ENCODE measurements at places on chromosomes 12 and 14. TPM values are rescaled to one million over a fixed set of nuclear protein-coding genes. Genes with fewer than 3 reads are reported as not detected.

GRCh38 chr14:65444230-65444629, 31.7 kb downstream of the FUT8 start:
- H3K4me1 ChIP-seq: no peaks in the 10 kb centered on the region
- H3K27ac ChIP-seq: no peak overlapping the region
- H3K27me3 ChIP-seq: no peaks in the 10 kb centered on the region
- H3K36me3 ChIP-seq: no peaks in the 10 kb centered on the region
- no peak overlapping the region for H3K4me3 ChIP-seq

Gene KCNK13
- 0.32 TPM for total RNA-seq

GRCh38 chr12:49869816-49870500, 27.1 kb upstream of the BCDIN3D start:
- H3K4me3 ChIP-seq: no peak overlapping the region
- no peaks in the 10 kb centered on the region for H3K27me3 ChIP-seq
- peaks cover 20% of the 10 kb centered on the region for H3K4me1 ChIP-seq
- no peaks in the 10 kb centered on the region for H3K36me3 ChIP-seq
- H3K27ac ChIP-seq: no peak overlapping the region

DNA sequence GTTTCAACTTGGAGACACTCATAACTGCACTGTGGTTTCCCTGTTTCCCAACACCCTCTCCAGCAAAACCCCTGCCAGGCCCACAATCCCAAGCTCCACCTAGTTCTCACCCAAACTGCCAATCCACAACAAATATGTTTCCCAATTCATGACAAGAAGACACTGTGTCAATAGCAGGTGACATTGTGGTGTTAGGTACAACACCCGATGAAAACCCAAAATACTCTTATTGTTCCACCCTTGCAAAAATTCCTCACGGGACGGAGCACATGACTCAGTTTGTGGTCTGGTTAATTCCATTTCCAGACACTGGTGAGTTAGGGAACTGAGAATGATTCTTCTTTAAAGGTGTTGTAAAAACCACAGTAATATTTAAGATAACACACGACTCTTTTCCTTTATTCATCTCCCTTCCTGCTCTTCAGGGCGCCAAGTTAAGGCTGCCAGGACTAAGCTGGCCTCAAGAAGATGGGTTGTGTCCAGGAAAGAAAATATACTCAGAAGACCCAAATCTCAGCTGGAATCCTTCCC, 735.5 kb downstream of the MED13L start:
- no peak for DNase-seq
- no peak overlapping the region for H3K27ac ChIP-seq
- no peaks in the 10 kb centered on the region for H3K36me3 ChIP-seq
- H3K27me3 ChIP-seq: no peaks in the 10 kb centered on the region

DNA sequence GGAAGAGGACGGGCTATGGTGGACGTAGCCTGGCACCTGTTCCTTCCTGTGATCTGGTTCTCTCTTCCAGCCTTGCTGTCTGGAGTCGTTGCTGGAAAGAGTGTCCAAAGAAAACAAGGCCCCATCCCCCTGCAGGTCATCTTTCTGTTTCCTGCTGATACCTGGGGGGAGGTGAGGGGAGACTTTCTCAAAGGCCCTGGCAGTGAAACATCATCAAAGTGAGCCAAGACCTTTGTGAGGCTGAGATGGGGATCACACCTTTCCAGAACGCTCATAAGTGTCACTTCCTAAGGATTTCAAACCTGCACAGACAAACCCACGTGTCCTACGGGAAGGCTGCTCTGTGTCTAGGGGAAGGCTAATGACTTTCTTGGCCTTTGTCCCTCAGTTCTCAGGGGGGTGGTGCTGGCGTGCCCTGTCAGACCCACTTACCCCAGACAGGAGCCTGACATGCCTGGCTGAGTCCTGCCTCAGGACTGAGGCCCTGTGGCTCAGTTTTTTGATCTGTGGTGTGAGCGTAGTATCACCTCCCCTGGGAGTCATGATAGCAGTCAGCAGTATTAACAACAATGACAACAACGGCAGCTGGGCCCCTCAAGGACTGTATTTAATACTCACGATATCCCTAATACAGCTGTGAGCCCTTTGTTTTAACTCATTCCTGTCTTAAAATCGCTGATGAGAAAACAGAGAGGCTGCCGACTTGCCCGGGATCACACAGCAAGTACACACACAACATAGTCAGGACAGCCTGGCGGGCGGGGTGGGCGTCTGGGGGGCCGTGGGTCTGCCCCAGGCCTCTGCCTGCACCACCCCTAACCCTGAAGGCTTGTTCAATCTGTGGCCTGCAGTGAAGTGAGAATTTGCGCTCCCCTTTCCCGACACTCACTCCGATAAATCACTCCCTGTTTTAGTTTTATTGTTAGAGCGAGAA, 235.2 kb downstream of the SLC41A2 start:
- H3K4me3 ChIP-seq: no peak overlapping the region
- H3K36me3 ChIP-seq: no peaks in the 10 kb centered on the region
- no peaks in the 10 kb centered on the region for H3K27me3 ChIP-seq
- H3K4me1 ChIP-seq: peaks cover 37% of the 10 kb centered on the region
- no peak overlapping the region for H3K27ac ChIP-seq

DNA sequence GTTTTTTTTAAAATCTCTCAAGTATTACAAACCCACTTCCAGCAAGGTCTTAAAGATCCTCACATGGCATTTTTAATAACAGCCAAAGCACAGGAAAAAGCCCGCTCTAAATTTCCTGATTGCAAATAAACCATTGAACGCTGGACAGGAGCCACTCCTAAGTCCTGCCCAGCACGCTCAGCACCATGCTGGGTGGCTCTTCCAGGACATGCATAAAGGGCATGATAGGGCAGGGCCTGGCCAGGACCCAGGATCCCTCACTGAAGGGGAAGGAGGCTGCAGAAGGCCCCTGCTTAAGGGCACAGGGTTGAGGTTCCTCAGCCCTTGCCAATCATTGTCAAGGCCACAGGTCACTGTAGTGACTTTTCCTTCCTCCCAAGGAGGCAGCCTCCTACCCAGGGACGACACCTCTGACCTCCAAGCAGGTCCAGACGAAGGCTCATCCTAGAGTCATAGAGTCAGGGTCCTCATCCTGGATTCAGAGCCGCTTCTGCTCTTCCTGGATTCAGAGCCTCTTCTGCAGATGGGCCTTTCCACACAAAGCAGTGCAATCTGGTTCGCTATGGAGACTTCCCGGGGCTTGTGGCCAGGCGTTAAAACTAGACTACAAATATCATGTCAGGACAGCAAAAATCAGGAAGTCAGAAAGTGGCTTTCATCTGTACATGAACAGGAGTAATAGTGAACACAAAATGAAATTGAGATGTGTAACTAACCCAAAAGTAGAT, 123.8 kb downstream of the GCH1 start:
- H3K36me3 ChIP-seq: no peaks in the 10 kb centered on the region
- peaks cover 33% of the 10 kb centered on the region for H3K4me1 ChIP-seq
- DNase-seq: no peak
- H3K27ac ChIP-seq: no peak overlapping the region
- H3K27me3 ChIP-seq: no peaks in the 10 kb centered on the region

All from left lung (tissue), 14 donors.